ENCODE measurements at places on chromosomes 12 and 14.

- no peak for DNase-seq
Observed at GRCh38 chr12:71810921-71811320, 28.6 kb upstream of the TBC1D15 start.

- no peak for DNase-seq
Observed at GRCh38 chr14:59463787-59464485, 1.2 kb downstream of the GPR135 start.

- DNase-seq = no peak
Observed at GRCh38 chr14:78425782-78426181, 255.6 kb downstream of the NRXN3 start.

DNA sequence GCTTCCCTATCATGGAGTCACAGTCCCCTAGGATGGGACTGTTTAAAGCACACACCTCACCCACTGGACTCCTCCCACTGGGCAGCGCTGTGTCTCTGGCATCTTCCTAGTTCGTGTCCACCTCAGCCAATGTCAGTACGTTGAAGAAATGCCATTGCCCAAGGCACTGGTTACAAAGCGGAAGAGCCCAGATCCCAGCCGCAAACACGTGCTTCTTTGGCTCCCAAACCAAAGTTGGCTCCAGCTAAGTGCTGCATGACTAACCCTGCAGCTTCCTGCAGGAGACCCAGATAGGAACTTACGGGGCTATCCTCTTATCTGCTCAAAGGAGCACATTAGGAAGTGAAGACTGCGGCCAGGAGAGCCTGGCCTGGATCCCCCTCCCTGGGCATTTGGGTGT is 9.3 kb downstream of the SYNE3 start:
- DNase-seq = no peak

- DNase-seq = no peak
Observed at GRCh38 chr14:22497671-22498093, 91.3 kb downstream of the DAD1 start.

DNA sequence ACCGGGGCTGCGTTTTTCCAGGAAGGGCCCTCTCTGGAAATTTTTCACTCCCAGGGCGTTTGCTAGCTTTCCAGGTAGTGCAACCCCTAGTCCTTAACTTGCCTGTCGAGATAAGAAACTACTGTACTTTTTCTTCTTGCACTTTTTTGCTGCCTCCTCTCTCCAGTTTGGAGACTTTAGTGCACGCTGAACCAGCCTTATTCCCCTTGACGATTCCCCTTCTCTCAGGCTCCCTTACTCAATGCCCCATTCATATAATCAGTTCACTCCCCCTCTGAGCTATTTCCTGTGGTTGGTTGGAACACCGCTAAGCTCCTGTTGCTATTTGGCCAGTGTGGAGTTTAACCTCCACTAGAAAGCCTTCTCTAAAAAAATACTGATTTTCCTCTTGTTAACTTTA is 682 bp downstream of the CREBL2 start:
- DNase-seq = no peak

GRCh38 chr14:45810152-45810872 is 557.3 kb upstream of the MIS18BP1 start:
- no peak for DNase-seq

GRCh38 chr12:100716945-100717732 is 77.4 kb upstream of the ANO4 start:
- peak; percentile 1 for DNase-seq

GRCh38 chr12:82132390-82132789 is 225.8 kb downstream of the CCDC59 start:
- DNase-seq = no peak

DNA sequence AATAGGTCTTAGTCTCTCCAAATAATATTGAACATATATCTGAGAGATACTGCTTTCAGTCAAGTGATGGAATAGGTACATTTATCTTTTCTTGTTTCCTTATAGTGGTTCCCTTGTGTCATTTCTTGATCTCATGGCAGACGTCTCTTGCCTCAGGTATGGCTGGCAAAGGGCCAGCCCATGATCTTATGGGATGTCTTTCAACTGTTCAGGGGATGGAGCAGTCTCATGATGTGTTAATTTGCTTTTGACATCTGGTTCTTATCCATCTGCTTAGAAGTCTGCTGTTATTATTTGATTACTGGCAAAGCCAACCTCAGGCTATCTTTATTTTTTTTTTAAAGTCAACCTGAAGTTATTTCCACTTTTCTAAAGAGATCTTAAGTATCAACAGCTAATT is 262.9 kb downstream of the TMEM117 start:
- no peak for DNase-seq

GRCh38 chr14:54704768-54705167 is 137.8 kb downstream of the SAMD4A start:
- DNase-seq = no peak

DNA sequence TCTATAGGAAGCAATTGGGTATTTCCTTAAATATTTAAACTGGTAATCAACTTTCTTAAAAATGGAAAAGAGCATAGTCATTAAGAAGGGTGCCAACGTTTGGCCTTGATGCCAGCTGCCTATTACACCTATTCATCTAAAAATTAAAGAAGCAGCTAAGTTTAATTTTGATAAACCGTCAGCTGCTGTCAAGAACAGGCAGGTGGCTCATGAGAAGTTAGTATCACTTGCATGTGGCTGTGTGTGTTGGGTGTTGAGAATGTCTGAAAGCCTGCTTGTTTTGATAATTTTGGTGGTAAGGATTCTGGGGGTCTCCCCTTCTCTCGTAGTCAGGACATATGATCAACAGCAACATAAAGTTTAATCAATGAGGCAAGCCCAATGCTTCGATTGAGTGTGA is 6.5 kb downstream of the GLRX5 start:
- DNase-seq = no peak

DNA sequence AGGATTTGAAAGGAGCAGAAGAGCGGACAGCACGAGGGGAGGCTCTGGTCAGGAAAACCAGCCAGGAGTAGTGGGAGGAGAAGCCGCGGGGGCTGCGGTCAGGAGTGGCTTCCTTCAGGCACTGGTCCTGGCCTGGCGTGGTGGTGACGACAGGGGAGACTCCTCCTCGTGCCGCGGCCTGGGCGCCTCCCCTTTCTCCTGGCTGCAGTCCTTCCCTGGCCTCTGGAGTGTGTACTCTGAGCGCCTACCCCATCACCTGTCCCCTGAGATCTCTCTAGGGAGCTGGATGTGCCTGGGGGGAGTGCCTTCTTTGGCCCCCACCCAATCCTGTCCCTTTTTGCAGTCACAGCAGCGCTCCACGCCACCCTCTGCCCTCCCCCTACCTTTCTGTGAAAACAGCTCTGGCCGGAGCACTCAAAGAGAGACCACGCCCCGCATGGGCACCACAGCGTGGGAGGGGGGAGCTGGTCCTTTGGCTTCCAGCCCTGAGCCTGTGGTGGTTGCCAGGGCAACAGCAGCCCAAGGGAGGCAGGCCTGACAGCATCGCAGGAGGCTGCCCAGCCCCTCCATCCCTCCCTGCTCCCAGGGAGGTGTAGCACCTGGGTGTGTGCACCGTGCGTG is 125.9 kb downstream of the CALM1 start:
- no peak for DNase-seq

DNA sequence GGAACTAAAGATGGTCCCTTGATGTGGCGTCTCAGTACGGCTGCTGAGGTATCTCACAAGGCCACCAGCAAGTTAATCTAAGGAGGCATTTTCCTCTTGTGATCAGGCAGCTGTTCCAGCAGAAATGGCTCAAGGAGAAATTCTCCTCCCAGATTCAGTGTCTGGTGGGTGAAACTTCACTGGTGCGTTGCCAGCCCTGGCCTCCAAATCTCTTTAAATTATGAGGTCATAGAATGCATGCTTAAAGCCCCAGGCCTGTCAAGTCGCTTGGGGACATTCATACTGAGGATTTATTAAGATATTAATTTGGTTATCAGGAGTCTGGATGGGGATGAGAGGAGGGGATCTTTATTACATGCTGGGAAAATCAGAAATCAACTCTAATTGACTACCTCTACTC is 72.9 kb downstream of the PPP2R5C start:
- DNase-seq = no peak

GRCh38 chr14:80136358-80136757 is 74.9 kb downstream of the DIO2 start:
- DNase-seq = no peak

- no peak for DNase-seq
Observed at GRCh38 chr12:118541071-118541470, 164.7 kb downstream of the SUDS3 start.

DNA sequence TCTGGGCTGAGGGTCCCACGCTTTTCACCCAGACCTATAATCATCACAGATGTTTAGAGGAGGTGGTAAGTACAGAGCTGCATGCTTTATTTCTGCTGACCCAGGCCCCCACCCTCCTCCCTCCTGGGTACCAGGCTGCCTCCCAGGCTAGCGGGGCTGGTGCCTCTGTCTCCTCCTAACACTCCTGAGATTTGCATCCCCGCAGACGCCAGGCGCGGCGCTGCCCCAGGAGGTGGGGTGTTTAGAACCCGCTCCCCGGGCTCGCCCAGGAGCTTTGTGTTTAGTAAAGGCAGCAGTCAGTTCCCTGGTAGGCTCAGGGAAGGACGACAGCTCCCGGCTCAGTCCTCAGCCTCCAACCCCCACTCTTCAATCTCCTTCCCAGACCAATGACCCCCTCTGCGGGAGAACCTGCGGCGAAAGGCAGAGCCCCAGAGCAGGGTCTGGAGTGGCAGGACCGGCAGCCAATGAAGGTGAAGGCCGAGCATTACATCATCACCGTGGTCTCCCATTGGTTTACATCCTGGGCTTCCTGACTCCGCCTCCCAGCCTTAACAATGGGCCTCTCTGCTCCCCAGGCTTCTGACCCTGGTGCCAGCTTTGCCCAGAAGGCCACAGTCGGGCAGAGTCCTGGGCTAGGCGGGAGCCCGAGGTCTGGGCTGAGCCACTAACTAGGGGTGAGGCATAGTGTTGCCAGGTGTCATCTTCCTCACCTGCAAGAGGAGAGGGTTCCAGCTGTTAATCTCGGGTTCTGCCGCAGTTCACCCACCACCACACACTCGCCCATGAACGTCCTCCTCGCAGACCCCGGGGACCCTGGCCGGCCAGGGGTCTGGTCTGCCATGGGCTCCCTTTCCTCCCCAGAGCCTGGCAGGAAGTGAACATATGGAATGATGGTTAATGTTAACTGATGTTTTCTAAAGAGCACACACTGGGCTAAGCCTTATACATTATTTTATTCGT is 57.5 kb downstream of the CALM1 start:
- DNase-seq = peak; percentile 75

DNA sequence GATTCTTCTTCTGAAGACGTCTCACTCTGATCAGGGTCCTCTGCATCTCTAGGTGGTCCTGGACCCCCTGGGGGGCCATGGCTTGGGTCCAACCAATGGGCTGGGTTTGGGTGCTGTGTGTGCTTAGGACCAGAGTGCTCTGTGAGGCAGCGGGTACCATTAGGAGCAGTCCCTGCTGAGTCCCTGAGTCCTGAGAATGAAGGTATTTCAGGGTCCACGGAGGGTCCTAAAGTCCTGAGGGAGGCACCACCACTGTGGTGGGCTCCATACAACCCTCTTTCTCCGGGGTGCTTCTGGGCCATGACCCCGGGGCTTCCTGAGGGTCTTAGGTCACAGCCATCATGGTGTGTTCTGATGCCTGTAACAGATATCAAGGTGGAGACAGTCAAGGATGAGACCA is 1.0 kb downstream of the DNAJC14 start:
- no peak for DNase-seq

DNA sequence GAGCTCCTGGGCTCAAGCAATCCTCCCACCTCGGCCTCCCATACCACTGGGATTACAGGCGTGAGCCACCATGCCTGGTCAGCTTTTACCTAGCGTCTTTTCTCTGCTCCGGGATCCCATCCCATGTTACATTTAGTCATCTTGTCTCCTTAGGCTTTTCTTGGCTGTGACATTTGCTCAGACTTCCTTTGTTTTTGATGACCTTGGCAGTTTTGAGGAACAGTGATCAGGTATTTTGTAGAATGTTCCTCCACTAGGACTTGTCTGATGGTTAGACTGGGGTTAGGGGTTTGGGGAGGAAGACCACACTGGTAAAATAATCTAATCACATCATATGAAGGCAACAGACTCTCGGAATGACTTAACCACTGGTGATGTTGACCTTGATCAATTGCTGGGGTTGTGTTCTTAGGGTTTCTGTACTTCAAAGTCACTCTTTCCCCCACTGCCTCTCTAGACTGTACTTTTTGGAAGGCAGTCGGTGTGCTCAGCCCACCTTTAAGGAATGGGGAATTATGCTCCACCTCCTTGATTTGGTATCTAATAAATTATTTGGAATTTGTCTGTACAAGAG is 48.4 kb downstream of the RIN3 start:
- no peak for DNase-seq

GRCh38 chr12:7039403-7039802 is 21.1 kb upstream of the C1S start:
- no peak for DNase-seq

DNA sequence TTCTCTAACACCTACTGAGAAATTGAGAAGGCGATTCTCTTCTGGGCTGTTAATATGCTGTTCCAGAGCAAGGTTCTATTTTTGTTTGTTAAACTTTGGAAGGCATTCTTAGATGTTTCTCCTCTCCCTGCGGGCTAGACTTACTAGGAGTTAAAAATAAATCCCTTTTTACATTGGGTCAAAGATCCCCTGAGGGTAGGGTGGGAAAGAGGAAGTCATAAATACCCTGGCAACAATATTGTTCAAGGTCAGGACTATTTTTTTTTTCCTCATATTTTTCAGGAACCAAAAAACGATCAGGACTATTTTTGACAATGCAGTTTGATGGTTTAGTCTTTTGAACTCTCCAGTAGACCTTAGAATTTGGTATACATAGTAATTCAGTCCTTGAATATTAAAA is 12.0 kb upstream of the SLC2A14 start:
- DNase-seq = peak; percentile 11

DNA sequence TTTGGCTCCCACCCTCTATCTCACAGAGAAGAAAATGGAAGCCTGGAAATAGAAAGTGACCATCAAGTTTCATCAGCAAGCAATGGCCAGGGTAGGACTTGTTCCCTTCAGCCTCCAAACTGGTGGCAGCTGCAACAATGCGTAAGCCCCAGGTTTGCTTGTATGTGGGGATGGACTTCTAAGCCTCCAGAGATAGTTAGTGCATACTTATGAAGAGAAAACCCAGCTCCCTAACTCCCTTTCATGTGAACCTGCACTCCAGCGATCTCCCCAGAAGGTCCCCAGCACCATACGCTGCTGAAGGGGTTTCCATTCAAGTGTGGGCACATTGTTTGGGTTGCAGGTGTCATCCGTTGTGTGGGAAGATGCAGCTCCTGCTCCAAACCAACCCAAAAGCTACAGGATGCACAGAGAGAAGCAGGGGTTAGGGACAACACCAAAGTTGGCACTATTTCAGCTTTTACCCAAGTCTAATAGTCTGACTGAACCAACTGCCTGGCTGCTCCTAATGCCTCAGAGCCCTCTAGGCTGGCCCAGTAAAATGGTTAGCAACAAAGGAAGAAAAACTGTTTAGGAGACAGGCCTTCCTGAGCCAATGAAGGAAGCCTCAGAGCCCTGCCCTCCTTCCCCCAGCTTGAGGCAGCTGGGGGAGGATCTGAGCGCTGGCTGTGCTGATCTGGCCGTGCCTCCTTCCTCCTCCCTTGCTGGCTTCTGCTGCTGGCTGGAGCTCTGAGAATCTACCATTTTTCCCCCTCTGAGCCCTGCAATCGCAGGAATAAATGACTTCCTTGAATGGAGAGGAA is 12.3 kb downstream of the ZFP36L1 start:
- DNase-seq = peak; percentile 92

Measured in muscle of back (tissue), 13 donors.